ENCODE measurements at places on chromosomes 6 and 20. TPM values are rescaled to one million over a fixed set of nuclear protein-coding genes. Genes with fewer than 3 reads are reported as not detected.

Gene TDRD6
- polyA plus RNA-seq, result 3.6 TPM

Gene PSORS1C1
- polyA plus RNA-seq, result not detected

Gene KCNK16
- polyA plus RNA-seq, result not detected

Gene PPP1R3G
- polyA plus RNA-seq, result 0.55 TPM

Gene ATAT1
- polyA plus RNA-seq, result 18.2 TPM

Gene TBX18
- not detected for polyA plus RNA-seq

Gene SYTL3
- not detected for polyA plus RNA-seq

Data from Purkinje cell (primary cell).